HL-60 (cell line): ENCODE measurements at places on chromosomes 7 and 10.

GRCh38 chr10:78365694-78366093 lies 332.0 kb downstream of the RPS24 start:
- no peak for DNase-seq

DNA sequence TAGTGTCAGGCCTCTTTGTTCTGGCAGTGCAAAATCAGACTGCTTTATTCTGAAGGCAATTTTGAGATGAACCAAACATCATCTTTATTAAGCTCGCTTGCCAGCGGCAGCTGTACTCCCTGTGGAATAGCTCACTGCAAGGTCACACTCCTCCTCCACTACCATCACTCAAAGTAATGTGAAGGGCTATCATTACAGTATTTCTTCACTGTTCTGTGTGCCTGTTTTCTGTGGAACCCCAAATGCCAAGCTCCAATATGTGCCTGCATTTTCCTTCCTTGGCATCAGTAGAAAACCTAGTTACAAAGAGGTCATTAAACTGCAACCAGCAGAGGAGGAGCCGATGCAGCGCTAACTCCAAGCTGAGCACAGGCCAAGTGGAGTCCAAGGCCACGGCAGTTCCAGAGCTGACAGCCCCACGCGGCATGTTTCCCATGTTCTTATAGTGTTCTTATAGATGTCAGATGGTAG lies 21.4 kb downstream of the BCCIP start:
- no peak for DNase-seq

DNA sequence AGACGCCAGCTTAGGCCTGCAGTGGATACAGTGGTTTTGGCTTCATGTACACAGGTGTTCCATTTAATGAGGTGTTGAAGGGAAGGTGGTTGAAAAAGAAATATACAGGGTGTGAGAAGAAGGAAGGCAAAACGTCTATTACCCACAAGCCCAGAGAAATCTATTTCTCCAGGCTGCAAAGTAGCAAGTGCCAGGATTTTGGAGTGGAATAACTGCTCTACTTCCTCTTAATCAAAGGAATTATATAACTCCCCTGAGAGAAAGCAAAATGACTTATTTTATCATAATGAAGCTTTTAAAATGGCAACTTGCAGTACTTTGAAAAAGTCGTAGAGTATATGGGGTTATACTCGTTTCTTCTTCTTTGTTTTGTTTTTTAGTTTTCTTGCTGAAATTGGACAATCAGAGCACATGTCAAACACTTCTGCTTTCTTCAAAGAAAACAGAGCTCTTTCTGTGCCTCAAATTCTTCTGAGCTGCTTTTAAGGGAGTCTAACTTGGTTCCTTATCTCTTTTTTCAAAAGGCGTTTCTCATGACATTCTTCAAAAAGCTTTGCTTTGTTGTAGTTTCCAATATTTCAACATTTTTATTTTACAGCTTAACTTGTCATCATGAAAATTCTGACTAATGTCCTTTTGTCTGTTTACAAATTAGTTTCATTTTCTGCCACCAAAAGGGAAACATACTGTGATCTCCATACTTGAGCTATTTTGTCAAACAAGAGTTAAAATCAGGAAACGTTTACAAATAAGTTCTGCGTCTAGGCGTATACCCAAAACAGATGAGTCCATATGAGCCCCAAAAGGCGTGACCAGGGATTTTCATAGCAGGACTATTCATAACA lies 289.7 kb downstream of the FRMD4A start:
- no peak for DNase-seq

GRCh38 chr7:151430391-151431205 lies 9.3 kb downstream of the CRYGN start:
- no peak for DNase-seq

DNA sequence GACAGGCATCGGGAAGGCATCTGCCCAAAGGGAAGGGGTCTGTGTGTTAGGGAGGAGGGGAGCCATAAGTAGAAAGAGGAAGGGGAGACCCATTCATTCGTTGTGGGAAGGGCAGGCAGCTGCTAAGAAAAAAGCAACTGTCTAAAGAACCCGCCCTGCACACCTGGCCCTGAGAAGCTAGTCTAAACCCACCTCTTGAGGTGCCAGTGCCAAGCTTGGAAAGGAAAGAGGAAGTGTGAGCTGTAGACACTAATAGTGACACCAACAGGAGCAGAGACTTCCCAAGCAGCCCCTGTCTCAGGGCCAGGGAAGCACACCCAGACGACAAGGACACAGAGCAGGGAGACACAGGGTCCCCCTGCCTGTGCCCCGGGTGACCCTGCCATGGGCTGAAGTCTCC lies 40.8 kb upstream of the PRSS58 start:
- peak; percentile 18 for DNase-seq

GRCh38 chr10:64529003-64529350 lies 1007.8 kb downstream of the REEP3 start:
- DNase-seq = no peak

DNA sequence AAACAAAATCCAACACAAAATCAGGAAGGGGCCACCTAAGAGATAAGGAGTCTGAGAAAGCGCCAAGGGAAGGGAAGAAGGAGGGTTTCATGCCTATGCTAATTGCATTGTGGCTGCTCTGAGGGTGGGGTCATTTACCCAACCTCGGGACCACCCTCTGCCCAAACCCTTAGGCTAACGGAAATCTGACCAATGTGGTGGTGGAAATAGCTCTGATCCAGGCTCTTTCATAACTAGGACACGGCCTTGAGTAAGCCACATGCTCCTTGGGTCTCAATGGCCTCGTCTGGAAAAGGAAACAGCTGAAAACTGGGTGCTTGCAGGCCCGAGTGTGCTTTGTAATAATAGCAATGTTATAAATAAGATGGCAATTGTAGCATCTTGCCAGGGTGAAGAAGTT lies 14.9 kb upstream of the SRGN start:
- peak; percentile 97 for DNase-seq
